ENCODE measurements at places on chromosomes 6 and 20.

DNA sequence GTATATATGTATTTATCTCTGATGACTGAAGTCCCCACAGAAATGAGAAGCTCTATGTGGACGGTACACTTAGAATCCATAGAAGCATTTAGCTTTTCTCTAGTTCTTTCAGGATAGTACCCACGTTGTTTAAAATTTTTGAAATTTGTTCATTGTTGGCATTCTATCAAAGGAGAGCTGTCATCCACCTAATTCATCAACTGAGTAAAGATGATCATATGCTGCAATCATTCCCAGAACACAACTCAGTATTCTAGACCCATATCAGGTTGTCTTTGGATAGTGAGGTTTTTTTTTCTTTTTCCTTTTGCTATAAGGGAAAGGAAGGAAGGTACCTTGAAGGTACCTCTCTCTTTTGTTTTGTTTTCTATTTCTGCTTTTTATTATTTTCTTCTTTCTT, 9.3 kb downstream of the SERAC1 start:
- DNase-seq = no peak

- DNase-seq = no peak
Observed at GRCh38 chr6:16985513-16986284, 116.2 kb upstream of the STMND1 start.

- peak; percentile 26 for DNase-seq
Observed at GRCh38 chr6:11209906-11210305, 22.6 kb downstream of the NEDD9 start.

- DNase-seq = no peak
Observed at GRCh38 chr6:6728169-6728941, 139.8 kb downstream of the LY86 start.

DNA sequence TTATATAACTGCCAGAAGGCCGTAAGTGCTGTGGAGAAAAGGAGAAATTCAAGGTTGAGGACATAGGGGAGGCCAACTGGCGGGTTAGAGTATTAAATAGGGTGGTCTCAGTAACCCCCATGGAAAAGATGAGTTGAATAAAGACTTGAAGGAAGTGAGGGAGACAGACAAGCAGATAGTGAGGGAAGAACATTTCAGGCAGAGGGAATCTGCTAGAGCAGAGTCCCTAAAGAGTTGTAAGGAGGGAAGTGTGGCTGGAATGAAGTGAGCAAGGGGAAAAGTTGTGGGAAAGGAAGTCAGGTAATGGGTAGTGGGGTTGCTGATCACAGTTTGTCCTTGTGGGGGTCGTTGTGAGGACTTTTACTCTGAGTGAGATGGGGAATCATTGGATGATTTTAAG, 1.4 kb downstream of the KIFC1 start:
- no peak for DNase-seq

DNA sequence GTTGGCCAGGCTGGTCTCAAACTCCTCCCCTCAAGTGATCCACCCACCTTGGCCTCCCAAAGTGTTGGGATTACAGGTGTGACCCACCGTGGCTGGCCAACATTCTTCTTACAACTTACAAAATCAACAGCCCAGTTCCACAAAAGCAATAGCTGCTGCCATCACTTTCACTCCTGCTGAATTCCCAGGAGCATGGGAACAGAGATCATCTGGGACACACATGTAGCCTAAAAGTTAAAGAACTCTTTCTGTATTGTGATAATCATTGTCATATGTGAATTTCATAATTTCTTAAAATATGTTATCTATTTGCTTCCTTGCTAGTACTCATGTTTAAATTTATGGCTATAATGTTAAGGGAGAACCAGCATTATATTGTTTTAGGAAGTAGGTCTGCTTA, 51.7 kb downstream of the NCOA6 start:
- no peak for DNase-seq

- no peak for DNase-seq
Observed at GRCh38 chr20:10660661-10661060, 13.1 kb downstream of the JAG1 start.

- DNase-seq = no peak
Observed at GRCh38 chr20:49913399-49914047, 1.8 kb downstream of the SPATA2 start.

GRCh38 chr6:68994521-68994920, 359.4 kb downstream of the ADGRB3 start:
- DNase-seq = no peak
